CD14-positive monocyte (primary cell): ENCODE measurements at places on chromosomes 5 and 9. TPM values are rescaled to one million over a fixed set of nuclear protein-coding genes. Genes with fewer than 3 reads are reported as not detected.

PMPCA gene
- polyA plus RNA-seq = 40.8 and 58.8 TPM in 2 replicates

ACTBL2 gene
- not detected for polyA plus RNA-seq

FAM151B gene
- polyA plus RNA-seq = 3.2 TPM

DNA sequence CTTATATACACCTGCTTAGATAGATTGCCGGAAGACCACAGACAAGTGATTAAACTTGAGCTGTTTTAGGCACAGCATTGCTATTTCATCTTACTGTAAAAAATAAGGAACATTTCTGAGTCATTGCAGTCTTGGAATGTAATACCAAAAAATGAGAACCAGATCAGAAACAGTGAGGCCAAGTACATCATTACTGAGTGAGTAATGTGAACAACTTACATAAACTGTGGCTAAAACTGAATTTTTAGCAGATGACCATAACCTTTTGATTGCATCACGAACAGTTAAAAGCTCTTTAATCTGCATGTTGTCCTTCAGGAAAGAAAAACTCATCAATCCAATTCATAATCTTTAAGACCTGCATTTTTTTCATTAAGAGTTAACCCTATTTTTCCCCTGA lies 157.1 kb upstream of the FGF10 start:
- DNase-seq = no peak

DNA sequence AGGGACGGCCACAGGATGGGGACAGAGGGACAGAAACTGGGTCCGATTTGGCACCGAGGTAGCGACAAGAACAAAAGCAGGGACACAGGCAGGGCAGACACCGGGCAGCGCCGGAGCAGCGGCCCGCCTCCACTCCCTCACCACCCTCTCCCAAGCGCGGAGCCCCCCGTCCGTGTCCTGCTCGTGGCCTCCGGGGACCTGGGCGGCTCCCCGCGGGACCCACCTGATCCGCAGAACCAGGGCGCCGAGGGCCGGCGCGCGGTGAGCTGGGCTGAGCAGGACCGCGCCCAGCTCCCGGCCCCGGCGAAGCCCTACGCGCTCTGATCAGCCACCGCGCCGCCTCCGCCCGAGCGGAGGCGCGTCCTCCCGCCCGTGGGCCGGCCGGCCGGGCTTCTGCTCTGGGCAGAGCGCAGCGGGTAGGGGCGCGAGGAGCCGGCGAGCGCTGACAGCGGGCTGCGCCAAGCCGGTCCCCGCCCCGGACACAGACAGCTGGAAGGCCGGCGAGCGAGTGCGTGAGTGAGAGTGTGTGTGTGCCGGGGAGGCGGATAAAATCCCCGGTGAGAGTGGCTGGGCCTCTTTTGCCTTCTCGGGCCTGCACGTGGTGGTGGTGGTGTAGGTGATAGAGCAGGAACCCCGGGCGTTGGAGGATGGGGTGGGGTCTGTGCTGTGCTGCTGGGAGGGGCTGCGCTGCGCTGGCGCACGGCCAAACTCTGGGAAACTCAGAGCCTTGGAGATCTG lies at the start of gene GGTA1:
TSS of gene GGTA1 (minus strand) at position 418 of the 738 bp plus-strand sequence. CDS start 31,922 bp downstream, outside the sequence.
- peak; percentile 57 for DNase-seq

DNA sequence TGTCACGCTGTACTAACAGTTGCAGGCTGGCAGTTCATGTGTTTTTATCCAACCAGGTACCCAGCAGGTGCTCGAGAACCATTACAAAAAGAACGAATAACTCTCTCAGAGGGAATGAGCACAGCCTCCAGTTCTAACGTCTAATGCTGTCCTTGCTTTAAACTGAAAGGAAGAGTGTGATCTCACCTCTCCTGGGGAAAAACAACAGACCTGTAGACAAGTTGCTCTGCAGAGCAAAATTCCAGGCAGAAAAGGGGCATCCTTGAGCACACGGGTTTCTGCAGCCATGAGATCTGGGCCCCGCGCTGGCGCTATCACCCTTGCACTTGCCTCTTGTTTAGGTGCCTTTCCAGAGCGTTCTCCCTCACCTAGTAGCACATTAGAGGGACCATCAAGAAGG lies 92.5 kb upstream of the DNAH5 start:
- DNase-seq = no peak

DNA sequence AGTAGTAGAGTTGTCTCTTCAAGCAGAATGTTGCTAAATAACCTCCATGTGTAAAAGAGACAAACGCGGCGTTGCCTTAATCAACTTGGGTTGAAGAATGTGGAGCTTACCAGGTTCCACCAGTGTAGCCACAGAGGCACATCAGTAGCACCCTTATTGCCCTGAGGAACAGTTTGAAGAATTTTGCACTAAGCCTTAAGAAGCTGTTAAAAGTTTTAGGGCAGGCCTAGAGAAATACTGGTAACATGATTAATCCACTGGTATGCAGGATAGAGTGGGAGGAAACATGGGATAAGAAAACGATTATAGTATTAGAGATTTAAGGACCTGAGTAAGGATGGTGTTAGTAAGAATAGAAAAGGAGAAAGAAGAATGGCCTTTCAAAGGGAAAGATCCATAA lies 100.6 kb downstream of the ZCCHC7 start:
- no peak for DNase-seq

DNA sequence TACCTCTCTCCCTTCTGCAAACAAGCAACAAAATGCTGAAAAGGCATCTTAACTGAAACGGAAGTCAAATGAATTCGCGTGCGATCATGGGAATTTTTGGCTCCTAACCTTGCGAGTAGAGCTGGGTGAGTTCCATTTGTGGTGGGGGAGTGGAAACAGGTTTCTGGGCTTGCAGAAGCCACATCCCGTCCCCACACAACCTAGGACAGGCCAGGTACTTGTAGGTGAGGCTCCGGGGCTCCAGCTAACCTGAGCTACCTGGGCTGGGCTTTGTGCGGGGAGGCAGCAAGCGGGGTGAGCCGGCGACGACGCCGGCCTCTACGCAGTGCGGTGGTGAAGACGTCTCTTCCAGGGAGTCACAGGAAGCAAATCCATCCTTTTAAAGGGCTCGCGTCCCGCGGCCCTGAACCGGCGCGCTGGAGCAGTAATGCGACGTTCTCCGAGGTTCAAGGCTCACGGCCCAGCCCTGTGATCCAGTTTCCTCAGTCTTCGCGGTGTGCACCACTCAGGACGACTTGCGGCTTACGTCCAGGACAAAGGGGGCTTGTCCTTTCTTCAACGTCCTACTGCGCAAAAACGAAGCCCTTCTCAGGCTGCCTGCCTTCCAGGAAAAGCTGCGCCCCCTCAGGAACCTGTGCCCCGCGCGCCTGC lies 567 bp upstream of the SPIN1 start:
- peak; percentile 30 for DNase-seq

DNA sequence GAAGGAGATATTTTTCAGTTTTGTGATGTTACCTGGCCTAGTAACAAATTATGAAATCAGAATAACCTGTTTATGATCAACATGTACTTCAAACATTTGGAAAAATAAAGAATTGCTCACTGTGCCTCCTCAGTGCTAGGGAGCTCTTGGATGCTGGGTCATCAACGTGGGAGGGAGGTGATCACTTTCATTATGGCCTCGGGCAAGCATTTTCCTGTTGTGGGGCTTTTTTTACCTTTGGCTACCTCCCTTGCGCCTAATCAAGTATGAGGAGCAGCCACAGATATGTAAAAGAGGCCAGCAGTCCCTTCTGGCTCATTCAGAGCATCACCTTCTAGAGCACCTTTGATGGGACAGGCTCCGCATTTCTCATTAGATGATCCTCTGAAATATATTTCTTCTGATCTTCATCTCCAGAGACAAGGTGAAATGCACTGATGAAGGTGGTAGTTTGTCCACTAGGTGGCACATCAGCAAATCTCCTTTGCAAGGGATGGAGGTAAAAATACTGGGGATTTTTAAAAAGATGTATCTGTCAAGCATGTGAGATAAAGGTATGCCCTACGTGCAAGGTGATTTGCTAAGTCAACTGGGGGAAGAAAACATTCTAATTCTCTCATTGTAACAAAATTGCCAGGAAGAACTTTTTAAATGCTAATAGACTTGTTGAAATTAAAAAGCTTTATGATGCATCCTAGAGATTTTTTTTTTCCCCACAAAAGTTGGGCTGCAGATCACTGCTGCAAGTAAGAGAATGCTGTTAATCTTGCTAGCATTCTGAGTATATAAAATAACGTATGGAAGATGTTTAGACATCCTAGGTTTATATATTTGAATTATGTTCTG lies 218.2 kb downstream of the MAST4 start:
- peak; percentile 21 for DNase-seq

GRCh38 chr9:88164850-88165249 lies 26.6 kb upstream of the SPATA31C2 start:
- DNase-seq = no peak

DNA sequence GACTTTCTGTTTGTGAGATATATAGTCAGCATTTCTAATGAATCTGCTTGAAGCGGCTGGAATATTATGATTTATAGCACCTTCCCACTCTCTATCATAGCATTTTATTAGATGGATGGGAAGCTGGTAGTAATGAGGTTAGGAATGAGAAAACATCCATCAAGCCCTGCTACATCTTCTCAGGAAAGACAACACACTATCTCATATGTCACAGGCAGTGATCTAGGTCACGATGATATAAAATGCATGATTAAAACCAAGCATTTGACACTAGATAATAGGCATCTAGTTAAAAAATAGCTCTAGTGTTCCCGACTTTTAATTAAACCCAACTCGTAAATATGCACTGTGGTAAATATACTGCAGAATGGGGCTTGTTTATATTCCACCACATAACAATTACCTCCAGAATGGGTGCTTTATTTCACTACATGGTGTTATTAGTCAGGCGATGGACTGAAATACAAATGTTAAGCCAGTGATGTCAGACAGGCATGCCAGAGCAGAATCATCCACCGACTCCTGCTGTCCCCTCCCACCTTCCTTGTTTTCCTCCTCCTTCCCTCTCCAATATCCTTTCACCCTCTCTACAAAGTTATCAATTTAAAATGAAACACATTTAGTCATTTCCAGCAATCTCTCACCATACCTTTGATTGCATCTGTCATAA lies 286.8 kb downstream of the SPATA31D1 start:
- no peak for DNase-seq
